ENCODE measurements at places on chromosomes 3 and 15. TPM values are rescaled to one million over a fixed set of nuclear protein-coding genes. Genes with fewer than 3 reads are reported as not detected.

- DNase-seq = peak; percentile 64
These were observed 2.0 kb downstream of the ATP10A start for GRCh38 chr15:25860885-25861866.

GRCh38 chr3:32616267-32616962 lies 45.8 kb upstream of the DYNC1LI1 start:
- no peak for DNase-seq

DNA sequence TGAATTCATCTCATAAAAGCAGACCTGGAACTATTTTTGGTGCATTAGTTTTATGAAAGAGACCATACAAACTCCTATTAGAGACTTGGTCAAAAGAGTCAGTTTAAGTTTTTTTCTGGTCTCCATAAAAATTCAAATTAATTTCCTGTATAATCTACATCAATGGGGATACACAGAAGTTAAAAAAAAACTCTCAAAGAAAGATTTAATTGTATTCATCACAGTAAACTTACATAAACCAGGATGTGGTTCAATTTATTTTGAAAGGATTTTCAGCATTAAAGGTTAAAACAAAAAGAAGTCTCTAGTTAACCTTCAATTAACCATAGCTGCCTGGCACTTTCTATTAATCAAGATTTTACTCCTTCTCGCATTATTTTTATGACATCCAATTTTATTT lies 530.3 kb upstream of the KCNMB2 start:
- no peak for DNase-seq

GRCh38 chr3:127629467-127630403 lies 750 bp downstream of the PODXL2 start:
- DNase-seq = peak; percentile 38

- no peak for DNase-seq
These were observed 4.7 kb downstream of the SLC9A9 start for GRCh38 chr3:143843587-143843986.

DNA sequence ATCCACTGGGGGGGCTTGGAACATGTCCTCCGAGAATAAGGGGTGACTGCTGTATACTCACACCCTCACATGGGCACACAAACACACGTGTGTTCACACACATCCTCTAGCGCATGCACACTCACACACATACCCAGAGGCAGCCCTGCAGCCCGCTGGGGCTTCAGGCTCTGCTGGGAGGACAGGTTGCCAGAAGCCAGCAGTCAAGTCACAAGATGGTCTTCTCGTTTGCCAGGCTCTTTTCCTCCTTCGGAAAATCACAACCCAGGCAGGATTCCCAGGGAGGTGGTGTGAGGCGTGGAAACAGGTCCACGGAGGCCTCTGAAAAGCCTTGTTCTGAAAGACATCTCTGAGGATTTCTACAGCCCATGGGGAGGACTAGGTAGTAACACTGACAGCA lies 26.8 kb downstream of the MEGF11 start:
- DNase-seq = no peak

GRCh38 chr15:66743703-66744536 lies 41.9 kb downstream of the SMAD6 start:
- DNase-seq = no peak

- no peak for DNase-seq
These were observed 34.5 kb downstream of the SLC4A7 start for GRCh38 chr3:27449530-27450150.

DNA sequence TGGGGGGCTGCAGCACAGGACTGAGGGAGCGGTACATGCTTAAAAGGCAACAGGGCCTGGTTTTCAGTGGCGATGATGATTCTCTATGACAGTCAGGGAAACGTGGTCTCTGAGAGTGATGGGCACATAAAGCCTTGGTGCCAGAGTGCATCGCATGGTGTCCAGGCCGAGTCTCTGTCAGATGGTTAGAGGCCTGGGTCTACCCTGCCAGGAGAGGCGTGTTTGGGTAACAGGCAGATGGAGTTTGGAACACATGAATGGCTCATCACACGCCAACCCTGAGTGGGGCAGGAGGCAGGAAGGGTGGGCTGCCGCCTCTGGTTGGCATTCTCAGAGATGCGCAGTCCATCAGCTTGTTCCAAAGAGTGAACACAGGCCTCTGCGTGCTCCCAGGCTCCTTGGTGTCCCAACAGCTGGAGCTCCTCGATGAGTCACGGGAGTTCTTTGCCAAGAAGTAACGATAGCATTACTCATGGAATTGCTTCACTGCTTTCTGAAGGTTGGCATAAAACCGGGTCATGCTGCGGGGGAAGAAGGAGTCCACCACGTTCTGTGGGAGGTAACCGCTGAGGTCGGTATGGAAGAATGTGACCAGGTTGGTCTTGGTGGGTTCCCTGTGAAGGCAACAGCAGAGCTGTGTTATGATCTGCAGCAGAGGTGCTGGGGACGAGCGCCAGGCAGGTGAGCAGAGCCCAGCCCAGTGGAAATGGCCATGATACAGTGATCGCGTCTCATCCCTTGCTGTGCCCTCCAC lies 11.0 kb downstream of the STARD5 start:
- DNase-seq = no peak

DNA sequence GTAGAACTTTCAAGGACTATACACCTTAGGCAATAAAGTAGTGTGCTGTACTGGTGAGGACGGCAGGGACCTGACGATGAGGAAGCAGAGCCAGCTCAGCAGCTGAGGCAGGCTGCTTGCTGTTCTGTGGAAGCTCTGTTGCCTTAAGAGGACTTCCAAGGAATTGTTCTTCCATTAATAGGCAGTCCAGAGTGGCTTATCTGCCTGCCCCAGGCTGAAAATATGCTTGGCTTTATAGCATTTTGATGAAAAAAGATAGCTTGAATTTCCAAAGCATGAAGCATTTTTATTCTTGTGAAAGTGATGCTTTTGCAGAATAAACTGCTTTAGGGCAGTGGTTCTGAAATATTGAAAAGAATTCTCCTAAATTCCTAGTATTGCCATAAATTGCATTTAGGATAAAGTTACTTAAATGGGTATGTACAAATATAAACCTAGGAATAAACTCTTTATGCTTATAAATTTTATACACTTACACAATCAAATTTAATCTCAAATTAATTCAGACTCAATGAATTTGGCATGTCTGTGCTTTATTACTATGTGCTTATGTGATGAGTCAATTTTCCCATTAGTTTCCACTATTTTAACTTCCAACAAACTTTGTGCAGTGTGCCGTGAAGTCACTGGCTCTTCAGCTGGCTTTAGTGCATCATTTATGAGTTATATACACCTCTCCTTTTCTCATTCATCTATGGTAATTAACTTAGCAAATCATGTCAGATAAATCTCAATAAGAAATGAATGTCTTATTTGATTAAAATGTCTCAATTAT lies 231.0 kb upstream of the RASGRP1 start:
- DNase-seq = no peak

DNA sequence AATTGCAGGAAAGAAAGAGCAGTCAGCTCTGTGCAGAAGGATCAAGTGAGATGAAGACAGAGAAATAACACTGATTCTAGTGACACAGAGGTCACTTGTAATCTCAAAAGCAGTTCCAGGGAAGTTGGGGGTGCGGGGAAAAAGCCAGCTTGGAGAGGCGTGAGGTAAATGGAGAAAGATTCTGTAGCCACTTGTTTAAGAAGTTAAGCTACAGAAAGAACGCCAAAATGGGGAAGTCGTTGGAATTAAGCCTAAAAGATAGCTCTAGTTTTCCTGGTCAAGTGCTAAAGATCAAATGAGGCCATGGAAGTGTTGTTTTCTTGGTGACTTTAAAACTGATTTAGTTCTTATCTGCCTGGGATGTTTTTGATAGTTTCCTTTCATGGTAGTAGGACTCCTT lies 152.0 kb downstream of the GREM1 start:
- no peak for DNase-seq

DNA sequence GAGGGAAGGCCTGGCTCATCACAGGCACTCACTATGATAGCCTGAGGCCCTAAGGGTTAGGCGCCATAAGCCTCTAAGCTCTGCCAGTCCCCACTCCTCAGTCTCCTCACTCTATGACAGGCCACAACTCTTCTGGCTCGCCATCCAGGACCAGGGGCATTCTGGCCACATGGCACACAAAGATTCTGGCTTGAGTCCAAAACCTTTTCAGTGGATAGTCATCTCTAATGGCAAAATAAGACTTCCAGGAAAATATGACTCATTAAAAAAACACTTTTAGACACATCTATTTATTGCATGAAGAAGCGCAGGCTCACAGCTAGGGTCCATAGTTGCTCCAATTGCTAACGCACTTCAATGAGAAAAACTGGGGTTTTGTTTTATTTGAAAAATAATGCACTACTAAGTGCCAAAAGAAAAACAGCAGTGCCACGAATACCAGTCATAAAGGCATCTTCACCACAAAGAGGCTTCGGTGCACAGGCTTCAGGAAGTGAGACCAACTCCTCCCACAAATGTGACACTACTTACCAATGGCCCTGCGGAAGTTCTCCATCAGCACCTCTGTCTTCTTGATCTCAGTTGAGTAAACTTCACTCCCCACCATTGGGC lies 11.1 kb downstream of the RUVBL1 start:
- peak; percentile 70 for DNase-seq

- no peak for DNase-seq
These were observed 79.4 kb upstream of the FAM98B start for GRCh38 chr15:38374556-38374955.

GRCh38 chr3:42421818-42422796 lies 11.7 kb upstream of the LYZL4 start:
- DNase-seq = no peak

DNA sequence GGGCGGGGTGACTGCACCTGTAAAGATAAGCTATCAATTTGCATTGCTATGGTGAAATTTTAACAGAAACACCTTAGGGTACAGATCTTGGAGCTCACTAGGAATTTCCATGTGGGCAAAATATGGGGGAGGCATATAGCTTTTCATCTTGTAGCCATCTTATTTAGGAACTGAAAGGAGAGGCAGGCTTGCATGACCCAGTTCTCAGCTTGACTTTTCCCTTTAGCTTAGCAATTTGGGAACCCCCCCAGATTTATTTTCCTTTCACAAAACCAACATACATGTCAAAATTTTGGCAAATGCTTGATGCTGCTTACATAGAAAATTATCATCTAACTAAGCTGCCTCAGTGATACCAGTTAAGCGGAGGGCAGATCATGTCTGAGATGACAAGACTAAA lies 55.0 kb upstream of the EIF1B start:
- no peak for DNase-seq

GRCh38 chr3:13561376-13561775 lies 12.5 kb downstream of the FBLN2 start:
- no peak for DNase-seq

DNA sequence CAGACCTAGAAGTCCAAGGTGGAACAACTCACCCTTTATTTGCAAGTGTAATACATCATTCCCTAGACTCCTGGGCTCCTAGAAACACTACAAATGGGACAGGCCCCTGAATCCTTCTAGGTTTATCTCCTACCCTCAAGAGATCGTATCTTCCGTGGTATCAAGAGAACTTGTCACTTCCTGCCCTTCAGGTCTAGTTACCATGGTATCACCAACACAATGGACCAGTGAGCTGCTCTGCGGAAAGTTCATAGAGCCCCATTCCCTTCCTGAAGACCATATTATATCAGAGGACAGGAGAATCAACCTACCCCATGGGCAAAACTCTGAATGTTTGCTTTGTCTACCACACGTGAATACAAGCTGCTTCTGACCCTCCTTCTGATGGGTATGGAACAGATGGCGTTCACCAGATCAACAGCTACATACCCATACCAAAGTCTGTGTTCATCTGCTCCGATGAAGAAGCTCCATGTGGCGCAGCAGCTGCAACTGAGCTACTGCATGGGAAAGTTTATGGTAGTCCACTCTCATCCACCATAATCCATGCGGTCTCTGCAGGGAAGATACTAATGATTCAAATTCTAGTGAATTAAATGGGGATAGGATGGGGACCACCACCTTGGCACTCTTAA lies 84.6 kb upstream of the KLF13 start:
- no peak for DNase-seq

GRCh38 chr3:175107231-175107630 lies 248.1 kb downstream of the NAALADL2 start:
- no peak for DNase-seq

- no peak for DNase-seq
These were observed 713 bp upstream of the MUC13 start for GRCh38 chr3:124935264-124935663.

DNA sequence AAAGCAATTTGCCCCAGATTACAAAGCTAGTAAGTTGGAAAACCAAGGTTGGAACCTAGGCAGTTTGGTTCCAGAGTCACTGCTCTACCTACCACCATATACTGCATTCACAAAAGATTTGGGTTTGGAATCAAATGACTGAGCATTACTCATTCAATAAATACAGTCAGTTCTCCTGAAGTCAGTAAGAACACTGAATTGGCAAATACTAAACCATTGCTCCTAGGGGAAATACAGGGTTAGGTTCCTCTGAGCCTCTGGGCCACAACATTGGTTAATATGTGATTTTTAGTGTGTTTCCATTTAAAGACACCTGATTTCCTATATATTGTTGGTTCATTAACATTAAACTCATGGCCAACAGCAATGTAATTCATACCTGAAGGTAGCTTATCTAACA lies 2.1 kb upstream of the EIF5A2 start:
- DNase-seq = no peak

GRCh38 chr3:104519068-104519467 lies 847.6 kb upstream of the ALCAM start:
- no peak for DNase-seq

GRCh38 chr3:179668429-179668828 lies 15.6 kb downstream of the USP13 start:
- no peak for DNase-seq

DNA sequence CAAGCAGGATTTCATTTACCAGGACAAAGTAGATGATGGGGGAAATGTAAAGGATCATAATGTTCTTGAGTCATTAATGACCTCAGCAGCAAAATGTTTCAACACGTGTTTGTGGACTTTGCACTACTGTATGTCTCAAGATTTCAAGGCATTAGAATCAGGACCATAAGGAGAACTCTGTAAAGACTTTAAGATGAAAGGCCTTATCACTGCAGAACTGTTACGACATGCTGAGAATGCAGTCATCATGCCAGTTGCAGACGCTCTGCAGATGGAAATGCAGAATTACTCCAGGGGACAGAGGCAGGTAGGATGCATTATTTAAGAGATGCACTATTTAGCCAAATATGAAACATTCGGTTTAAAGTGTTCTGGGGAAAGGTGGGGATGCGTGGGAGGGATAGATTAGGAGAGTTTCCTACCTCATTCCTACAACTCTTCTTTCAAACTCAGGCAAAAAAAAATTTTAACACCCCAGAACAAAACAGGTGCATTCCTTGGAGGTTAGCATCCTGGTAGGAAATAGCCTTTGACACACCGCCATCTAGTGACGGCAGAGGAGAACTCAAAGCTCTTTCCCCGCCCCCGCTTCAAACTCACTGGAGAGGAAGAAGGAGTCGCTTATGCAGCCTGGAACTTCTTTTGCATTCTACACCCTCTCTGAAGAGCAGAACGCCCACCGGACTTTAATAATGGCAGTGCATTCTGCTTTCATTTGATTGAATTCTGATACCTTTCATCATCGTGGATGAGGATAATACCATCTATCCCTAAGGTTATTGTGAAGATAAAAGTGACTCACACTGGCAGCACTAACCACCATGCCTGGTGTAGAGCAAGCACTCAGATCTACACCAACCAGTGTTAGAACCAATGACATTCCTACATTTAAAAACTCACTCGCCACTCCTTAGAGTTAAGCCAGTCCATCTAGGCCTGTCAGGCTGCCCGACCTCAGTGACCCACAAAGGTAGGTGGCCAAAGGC lies 43.1 kb upstream of the TOPAZ1 start:
- peak; percentile 83 for DNase-seq

Gene PCLAF
- total RNA-seq = 135 TPM

Gene SLC9C1
- total RNA-seq = not detected

Gene ROBO1
- total RNA-seq = 8.6 TPM

Gene GOLGA8R
- total RNA-seq = 2.8 TPM

Gene TRMT10C
- total RNA-seq = 45.8 TPM

Gene NOX5
- total RNA-seq = not detected

Gene LRRC31
- total RNA-seq = not detected

Gene DGKG
- 0.18 TPM for total RNA-seq

Gene CAV3
- not detected for total RNA-seq
